CD14-positive monocyte (primary cell): ENCODE measurements at places on chromosomes 12 and 14.

- no peak for DNase-seq
Measured at GRCh38 chr12:28776913-28777422, 372.1 kb upstream of the FAR2 start.

GRCh38 chr14:91416744-91417119 lies 888 bp downstream of the CCDC88C start:
- no peak for DNase-seq

GRCh38 chr14:93332397-93332852 lies 411 bp downstream of the BTBD7 start:
- DNase-seq = no peak

DNA sequence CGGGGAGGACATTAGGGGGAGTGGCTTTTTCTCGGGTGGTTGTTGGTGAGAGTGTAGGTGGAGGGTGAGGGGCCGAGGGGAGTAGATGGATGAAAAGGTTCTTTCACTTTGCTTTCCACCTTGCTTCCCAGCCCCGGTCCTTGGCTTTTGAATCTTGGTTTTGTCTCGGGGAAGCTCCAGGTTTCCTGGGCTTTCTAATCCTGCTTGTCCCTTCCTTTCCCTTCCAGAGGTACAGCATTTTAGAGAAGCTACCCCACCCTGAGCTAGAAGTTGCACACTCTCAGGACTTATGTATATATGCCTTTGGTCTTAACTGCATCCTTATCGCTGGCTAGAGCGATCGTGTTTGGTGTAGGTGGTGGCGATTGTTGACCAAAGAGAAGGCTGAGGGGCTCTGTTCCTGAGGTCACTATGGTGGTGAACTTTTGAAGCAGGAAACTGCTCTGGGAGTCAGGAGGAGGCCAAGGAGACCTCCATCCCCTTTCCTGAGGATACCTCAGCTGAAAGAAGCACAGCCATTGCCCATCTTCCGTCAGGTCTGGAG lies 862 bp downstream of the PIP4K2C start:
- DNase-seq = no peak

- no peak for DNase-seq
Measured at GRCh38 chr12:1434296-1434955, 160.0 kb downstream of the FBXL14 start.

GRCh38 chr12:19912991-19913390 lies 455.3 kb upstream of the PDE3A start:
- DNase-seq = no peak

DNA sequence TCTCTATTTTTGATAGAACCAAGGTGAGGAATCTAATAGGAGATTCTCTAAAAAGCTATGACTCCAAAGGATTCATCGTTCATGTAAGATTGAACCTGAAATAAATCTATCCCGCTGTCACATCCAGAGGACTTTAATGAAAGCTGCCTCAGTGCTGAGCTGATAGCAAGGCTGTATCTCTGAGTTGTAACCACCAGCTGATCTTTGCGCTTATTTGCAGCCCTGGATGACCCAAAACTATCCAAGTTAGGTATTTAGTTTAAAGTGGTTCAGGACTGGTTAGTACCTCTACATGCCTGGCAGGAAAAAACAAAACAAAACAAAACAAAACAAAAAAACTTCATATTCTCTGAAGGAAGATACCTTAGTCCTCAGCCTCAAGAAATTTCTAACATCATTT lies 8.8 kb upstream of the ANKRD33 start:
- no peak for DNase-seq

GRCh38 chr12:120872487-120872886 lies 31.7 kb downstream of the SPPL3 start:
- DNase-seq = no peak

GRCh38 chr12:38175538-38175937 lies 141.0 kb upstream of the ALG10B start:
- DNase-seq = no peak

GRCh38 chr14:47674543-47675465 lies 601 bp downstream of the MDGA2 start:
- DNase-seq = no peak

GRCh38 chr14:93011650-93012325 lies 88.8 kb downstream of the CHGA start:
- no peak for DNase-seq

GRCh38 chr12:7868391-7868790 lies 4.3 kb downstream of the SLC2A14 start:
- DNase-seq = no peak

DNA sequence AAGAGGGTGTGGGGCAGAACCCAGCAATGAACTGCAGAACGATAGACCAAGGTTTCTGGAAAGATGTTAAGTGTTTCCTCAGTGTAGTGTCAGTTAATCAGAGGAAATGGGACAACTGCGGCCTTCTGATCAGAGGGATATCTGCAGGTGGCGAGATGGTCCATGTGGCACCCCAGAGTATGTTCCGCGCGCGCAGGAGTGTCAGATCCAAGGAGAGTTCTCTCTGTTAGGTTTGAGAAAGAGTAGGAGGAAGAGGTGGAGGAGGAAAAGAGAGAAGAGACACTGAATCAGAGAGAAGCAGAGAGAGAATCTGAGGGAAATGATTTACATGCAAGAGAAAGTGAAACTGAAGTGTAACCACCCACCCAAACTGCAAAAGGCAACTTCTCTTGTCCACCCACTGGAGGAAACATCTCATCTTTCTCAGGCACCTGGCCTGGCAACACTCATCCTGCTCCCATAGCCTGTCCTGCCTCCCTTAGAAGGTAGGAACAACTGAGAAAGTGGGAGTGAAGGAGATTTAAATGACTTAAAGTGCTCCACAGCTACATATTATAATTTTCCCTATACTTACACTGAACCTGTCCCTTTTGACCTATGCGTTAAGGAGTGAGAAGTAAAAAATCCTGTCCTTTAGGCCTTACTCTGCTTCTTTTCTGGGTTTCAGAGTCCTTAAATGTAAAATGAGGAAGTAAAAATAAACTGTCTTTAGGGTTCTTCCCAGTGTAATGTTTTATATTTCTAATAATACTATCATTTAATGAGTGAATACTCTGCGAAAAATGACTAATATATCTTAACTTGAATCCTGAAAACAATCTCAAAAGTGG lies 6.8 kb upstream of the TESPA1 start:
- peak; percentile 3 for DNase-seq

DNA sequence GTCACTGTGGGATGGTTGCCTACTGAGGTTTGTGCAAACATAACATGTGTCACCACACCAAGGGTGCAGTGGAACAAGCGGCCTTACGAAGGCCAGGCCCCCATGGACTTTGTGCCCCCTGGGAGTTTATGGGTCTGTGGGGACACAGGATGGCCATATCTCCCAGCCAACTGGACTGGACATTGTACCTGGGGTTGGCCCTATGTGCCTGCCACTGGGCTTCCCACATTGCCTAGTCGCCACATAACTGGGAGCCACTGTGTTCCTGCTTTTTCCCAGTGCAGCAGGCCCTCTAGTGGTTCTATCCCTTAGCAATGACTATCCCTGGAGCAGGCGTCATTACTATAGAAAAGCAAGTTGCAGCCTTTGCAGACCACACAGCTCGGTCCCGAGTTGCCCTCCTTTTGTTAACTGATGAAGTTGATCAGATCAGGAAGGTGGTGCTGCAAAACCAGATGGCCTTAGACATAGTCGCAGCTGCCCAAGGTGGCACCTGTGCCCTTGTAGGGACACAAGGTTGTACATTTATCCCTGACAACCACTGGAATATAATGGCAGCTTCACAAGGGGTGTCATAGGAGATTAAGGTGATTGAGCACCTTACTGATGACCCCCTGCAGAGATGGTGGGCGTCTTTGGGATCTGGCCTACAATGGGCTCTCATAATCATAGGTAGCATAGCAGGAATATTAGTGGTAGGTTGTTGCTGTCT lies 15.2 kb upstream of the RNASE12 start:
- no peak for DNase-seq

GRCh38 chr14:104016873-104017650 lies 68.4 kb upstream of the ASPG start:
- no peak for DNase-seq

- DNase-seq = no peak
Measured at GRCh38 chr12:72300728-72301127, 28.6 kb downstream of the TRHDE start.
